ENCODE measurements at places on chromosomes 5 and 9.

GRCh38 chr9:136996361-136997292, at the start of gene CLIC3:
Gene CLIC3 (minus strand): TSS chr9:136996568. CDS start chr9:136996543, 25 bp downstream.
- peak; percentile 49 for DNase-seq

DNA sequence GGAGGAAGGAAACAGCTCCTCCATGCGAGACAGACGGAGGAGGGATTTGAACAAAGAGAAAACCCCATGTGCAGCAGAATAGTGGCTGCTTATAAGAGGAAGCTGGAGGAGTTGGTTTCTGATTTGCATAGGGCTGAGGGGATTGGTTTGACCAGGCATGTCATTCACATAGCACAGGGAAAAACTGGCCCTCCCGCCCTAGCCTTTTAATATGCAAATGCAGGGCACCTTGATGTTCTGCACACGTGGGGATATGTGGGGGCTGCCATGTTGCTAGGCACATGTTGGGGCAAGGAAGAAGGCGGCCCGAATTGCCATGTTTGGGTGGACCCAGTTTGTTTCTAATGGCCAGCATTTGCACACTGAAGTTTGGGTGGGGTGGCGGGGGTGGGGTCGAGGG, 42.2 kb downstream of the OSMR start:
- no peak for DNase-seq

- DNase-seq, result no peak
Measured at GRCh38 chr5:53253421-53253871, 143.9 kb upstream of the MOCS2 start.

DNA sequence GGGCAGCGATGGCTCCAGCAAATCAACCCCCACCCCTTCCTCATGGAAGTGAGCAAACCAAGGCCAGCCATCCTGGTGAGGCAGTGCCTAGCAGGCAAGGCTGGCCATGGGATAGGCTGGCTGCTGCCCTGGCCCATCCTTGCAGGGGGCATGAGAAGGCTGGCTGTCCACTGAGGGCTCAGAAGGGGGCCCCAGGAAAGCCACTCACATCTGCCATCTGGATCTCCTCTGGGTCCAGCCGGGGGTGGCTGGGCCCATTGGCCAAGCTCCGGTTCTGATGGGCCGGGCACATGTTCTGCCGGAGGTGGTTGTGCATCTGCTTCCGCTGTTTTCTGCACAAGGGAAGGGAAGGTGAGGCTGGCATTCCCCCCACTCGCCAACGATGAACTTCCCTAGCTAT, 57.1 kb downstream of the PSD2 start:
- no peak for DNase-seq

DNA sequence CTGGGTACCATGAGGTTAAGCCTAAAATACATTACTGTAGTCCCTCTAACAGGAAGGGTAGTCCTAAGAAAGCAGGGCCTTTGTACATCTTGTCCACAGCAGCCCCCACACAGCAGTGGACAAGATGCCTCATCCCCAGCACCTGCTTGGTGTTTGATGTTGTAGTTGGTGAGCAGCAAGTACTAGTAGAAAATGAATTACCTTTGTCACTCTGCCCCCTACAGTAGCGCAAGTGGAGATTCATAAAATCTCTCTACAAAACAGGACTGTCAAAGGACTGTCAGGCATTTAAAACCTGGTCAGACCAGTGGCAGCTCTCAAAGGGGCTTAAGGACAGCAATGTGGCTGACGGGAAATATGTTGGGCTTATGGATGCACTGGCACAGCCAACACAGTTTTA, 122.5 kb downstream of the TMEM174 start:
- no peak for DNase-seq

GRCh38 chr9:77218612-77219011, 41.3 kb downstream of the VPS13A start:
- no peak for DNase-seq

- DNase-seq, result no peak
Measured at GRCh38 chr5:97480313-97480712, 297.3 kb upstream of the RIOK2 start.

DNA sequence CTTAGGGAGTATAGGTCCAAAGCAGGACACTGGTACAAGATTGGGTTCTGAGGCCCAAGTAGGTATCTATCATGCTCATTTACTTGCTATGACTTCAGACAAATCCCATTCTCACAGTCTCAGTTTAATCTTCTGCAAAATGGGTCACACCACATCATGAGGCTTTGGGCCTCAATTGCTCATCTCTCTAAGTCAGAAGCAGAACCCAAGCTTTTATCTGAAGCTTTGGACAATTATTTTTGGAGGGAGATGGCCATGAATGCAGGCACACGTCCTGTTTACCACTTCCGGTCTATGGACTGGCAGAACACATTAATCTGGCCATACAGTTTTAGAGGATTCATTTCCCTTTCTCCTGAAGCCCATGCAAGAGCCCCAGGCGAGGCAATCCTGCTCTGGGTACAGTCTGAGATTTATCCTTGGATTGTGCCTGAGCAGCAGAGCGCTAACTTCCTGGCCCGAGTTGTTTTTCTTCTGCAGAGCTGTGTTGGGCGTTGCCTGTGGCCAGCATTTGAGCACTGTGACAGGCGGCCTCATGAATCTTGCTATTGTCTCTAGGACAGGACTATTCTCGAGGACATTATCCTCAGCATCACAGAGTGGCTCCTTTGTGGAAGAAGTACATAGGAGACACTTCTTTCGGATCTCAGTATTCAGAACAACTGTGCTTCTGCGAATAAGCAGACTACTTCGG, 16.1 kb downstream of the SLC22A4 start:
- DNase-seq, result no peak

All from stimulated activated CD8-positive, alpha-beta memory T cell treated with anti-CD3 and anti-CD28 coated beads, Interleukin-4, amount 100 ng/mL, for 24 hours (primary cell).